Left lung (tissue), 14 donors: ENCODE measurements at places on chromosomes 2 and 18. TPM values are rescaled to one million over a fixed set of nuclear protein-coding genes. Genes with fewer than 3 reads are reported as not detected.

The CCDC68 gene
- polyA plus RNA-seq = 144 TPM

The CD226 gene
- polyA plus RNA-seq = 4.0 TPM

The CGREF1 gene
- polyA plus RNA-seq = 0.31 TPM

The SLC9A2 gene
- polyA plus RNA-seq = 0.27 TPM

The CYP26B1 gene
- polyA plus RNA-seq = 4.0 TPM

The CABLES1 gene
- 79.0 TPM for polyA plus RNA-seq

The KYNU gene
- 0.90 TPM for polyA plus RNA-seq

The FAM237A gene
- not detected for polyA plus RNA-seq

The C18orf54 gene
- 15.7 TPM for polyA plus RNA-seq

The RASGRP3 gene
- 48.7 TPM for polyA plus RNA-seq

The MEIS1 gene
- polyA plus RNA-seq = 180 TPM

The STPG4 gene
- 0.27 TPM for polyA plus RNA-seq

The SEPTIN2 gene
- 533 TPM for polyA plus RNA-seq

The SFTPB gene
- 605 TPM for polyA plus RNA-seq

The NEU2 gene
- not detected for polyA plus RNA-seq

The PROKR1 gene
- 0.08 TPM for polyA plus RNA-seq

The RTTN gene
- polyA plus RNA-seq = 23.6 TPM

The TEX44 gene
- not detected for polyA plus RNA-seq

The ANTXR1 gene
- polyA plus RNA-seq = 85.8 TPM

The SH3RF3 gene
- polyA plus RNA-seq = 8.0 TPM

The DRC1 gene
- polyA plus RNA-seq = 4.5 TPM

The GKN1 gene
- polyA plus RNA-seq = not detected

The MOB4 gene
- 54.2 TPM for polyA plus RNA-seq

The C2orf80 gene
- polyA plus RNA-seq = not detected

The CNTNAP5 gene
- 0.29 TPM for polyA plus RNA-seq

The CCDC148 gene
- 5.1 TPM for polyA plus RNA-seq

The CSRNP3 gene
- 8.5 TPM for polyA plus RNA-seq

The SPATA3 gene
- polyA plus RNA-seq = not detected

The G6PC2 gene
- not detected for polyA plus RNA-seq

The UGT1A3 gene
- not detected for polyA plus RNA-seq

The ASB3 gene
- 30.1 TPM for polyA plus RNA-seq

The KLHL41 gene
- 1.4 TPM for polyA plus RNA-seq

The DOCK10 gene
- 55.2 TPM for polyA plus RNA-seq

The VSNL1 gene
- polyA plus RNA-seq = 15.7 TPM

The ACTR2 gene
- polyA plus RNA-seq = 157 TPM

The TUBA3D gene
- polyA plus RNA-seq = 0.86 TPM

The CRACDL gene
- polyA plus RNA-seq = 4.5 TPM

The GPR55 gene
- polyA plus RNA-seq = not detected

The MSH2 gene
- 69.0 TPM for polyA plus RNA-seq

The REEP1 gene
- polyA plus RNA-seq = 16.0 TPM

The ATG9A gene
- polyA plus RNA-seq = 48.5 TPM

The SKOR2 gene
- polyA plus RNA-seq = not detected

The DHRS9 gene
- polyA plus RNA-seq = 0.87 TPM

The ZNF892 gene
- polyA plus RNA-seq = 5.1 TPM

The FAM98A gene
- polyA plus RNA-seq = 28.5 TPM

The PROM2 gene
- polyA plus RNA-seq = 9.9 TPM

The PRSS56 gene
- polyA plus RNA-seq = not detected

The TDRD15 gene
- not detected for polyA plus RNA-seq

The KANSL1L gene
- polyA plus RNA-seq = 45.6 TPM

The CRYGC gene
- polyA plus RNA-seq = not detected

The ALPP gene
- not detected for polyA plus RNA-seq

The ERICH2 gene
- polyA plus RNA-seq = 12.5 TPM

The SLC11A1 gene
- polyA plus RNA-seq = 0.95 TPM

The FHOD3 gene
- 2.9 TPM for polyA plus RNA-seq

The PTPRM gene
- 90.3 TPM for polyA plus RNA-seq

The OR6B2 gene
- not detected for polyA plus RNA-seq

The EFHD1 gene
- 4.5 TPM for polyA plus RNA-seq

The ASPRV1 gene
- 4.0 TPM for polyA plus RNA-seq

The ARL5A gene
- polyA plus RNA-seq = 49.2 TPM

The COL4A3 gene
- polyA plus RNA-seq = 12.7 TPM
